ENCODE measurements at places on chromosomes 6 and 20.
A peak's percentile ranks its signal among the peaks of the same experiment; 100 is the strongest.

GRCh38 chr20:31943052-31943471 is 8.8 kb downstream of the PDRG1 start:
- DNase-seq = no peak

DNA sequence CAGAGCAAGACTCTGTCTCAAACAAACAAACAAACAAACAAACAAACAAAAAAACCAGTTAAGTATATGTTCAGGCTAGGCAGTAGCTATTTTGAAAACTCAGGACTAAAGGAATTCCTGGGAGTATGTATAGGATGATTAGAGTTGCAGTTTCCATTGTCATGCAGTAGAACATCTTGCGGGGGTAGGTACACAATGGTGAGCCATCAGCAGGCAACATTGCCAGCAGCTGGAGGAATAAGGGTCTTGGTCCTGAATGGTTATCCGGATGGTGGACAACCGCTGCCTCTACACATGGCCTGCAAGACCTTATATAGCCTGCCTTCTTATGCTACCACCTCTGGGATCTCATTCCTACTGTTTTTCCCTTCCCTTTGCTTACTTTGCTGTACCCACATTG is 297.5 kb downstream of the SOX4 start:
- DNase-seq = no peak

GRCh38 chr6:156912431-156912830 is 135.3 kb downstream of the ARID1B start:
- DNase-seq = no peak

DNA sequence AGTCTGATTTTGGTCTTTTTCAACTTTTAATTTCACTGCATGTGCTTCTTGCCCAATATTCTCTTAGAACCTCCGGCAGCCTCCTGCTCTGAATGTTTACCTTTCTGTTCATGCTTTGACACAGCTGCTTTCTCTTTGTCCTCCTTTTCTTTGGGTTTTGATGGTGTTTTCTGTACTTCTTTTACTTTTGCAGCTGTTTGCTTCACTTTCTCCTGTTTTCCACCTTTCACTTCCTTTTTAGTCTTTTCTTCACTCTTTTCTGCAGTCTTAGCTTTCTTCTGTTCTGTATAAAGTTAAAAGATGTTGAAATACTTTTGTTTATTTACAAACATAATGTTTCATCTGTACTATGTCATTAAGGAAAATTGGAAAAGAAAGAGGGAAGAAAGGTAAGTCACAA is 133.1 kb downstream of the TRDN start:
- DNase-seq = no peak

- DNase-seq = no peak
Observed at GRCh38 chr6:15375638-15376290, 129.9 kb downstream of the JARID2 start.

GRCh38 chr6:115819506-115819905 is 241.2 kb downstream of the FRK start:
- no peak for DNase-seq

- peak; percentile 63 for DNase-seq
Observed at GRCh38 chr6:41424370-41425058, 89.1 kb downstream of the NCR2 start.

DNA sequence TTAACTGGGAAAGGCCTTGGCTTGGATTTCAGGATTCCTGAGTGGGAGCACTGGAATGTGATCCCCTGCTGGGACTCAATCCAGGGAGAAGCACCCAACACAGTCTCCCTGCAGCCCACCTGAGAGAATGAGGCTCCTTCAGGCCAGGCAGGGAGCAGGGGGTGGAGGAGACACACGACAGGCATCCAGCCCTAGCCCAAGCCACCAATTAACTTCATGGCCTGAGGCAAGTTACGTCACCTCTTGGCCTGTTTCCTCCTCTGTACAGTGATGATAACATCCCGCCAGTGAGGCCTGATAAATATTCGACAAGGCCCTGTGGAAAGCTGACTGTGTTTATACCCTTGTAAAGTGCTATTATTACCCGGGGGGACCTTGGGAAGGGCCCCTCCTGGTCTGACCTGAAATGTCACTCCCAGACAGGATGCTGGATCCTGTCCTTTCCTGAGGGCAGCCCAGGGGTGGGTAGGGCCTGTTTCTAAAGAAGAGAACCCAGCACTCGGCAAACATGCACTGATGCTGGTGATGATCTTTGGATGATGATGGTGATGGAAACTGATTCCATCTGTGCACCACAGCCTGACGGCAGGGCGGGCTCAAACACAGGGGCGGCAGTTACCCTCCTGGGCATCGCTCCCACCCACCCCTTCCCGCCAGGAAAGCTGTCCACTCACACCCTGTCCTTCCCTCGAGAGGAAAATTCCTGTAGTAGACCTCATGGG is 12.4 kb downstream of the FRS3 start:
- DNase-seq = no peak

- DNase-seq = no peak
Observed at GRCh38 chr6:44258325-44258863, 1.1 kb upstream of the SLC35B2 start.

- DNase-seq = no peak
Observed at GRCh38 chr6:88072462-88072861, 24.8 kb downstream of the SPACA1 start.

- no peak for DNase-seq
Observed at GRCh38 chr6:71498638-71499037, 210.0 kb downstream of the OGFRL1 start.

- DNase-seq = peak; percentile 74
Observed at GRCh38 chr20:62668441-62669027, 26.2 kb downstream of the SLCO4A1 start.

- peak; percentile 96 for DNase-seq
Observed at GRCh38 chr20:57435498-57436222, 44.5 kb downstream of the RBM38 start.

DNA sequence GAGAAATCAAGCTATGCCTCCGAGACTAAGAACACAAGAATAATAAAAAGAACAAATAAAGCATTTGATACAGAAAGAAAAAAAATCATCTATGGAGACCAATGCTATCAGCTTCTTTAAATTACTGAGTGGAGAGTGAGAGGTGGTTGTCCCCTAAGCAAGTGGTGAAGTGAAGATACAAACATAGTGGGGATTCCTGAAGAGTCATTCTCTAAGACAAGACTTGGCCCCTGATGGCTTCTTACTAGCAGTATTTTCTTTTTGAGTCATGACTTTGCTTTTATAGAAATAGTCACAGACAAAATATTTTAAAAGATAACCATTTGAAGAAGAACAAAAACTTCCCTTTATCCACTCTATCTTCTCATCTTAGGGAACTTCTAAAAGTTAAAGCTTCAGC is 261.4 kb upstream of the PRDM1 start:
- DNase-seq = no peak

- no peak for DNase-seq
Observed at GRCh38 chr6:130326496-130326895, 39.3 kb upstream of the TMEM200A start.

GRCh38 chr6:68313911-68314310 is 321.2 kb upstream of the ADGRB3 start:
- DNase-seq = peak; percentile 5

DNA sequence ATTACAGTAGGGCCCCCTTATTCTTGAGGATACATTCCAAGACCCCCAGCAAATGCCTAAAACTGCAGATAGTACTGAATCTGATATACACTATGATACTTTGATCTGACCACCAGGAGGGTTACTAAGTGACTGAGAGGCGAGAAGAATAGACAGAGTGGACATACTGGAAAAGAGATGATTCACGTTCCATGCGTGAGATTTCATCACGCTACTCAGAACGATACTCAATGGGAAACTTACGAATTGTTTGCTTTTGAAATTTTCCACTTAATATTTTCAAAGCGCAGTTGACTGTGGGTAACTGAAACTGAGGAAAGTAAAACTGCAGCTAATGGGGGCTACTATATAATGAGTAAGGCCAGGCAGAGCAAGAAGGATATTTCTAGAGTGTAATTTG is 60.8 kb downstream of the STX11 start:
- no peak for DNase-seq

DNA sequence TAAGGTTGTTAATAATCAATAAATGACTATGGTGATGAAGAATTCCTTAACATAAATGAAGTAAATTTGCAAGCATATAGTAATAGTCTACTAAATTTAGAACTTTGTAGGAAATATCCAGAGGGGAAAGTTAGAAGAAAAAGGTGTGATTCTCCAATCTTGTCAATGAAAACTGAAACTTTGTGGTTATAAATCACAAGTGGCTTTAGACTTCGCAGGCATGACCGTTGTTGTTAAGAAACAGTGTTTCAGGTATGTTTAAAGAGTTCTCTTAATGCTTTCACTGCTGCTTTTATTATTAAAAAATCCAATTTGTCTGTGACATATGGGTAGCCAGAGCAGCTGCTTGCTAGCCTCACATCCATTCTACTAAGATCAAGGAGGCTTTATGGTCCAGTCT is 475.6 kb upstream of the ADGRB3 start:
- DNase-seq = no peak

DNA sequence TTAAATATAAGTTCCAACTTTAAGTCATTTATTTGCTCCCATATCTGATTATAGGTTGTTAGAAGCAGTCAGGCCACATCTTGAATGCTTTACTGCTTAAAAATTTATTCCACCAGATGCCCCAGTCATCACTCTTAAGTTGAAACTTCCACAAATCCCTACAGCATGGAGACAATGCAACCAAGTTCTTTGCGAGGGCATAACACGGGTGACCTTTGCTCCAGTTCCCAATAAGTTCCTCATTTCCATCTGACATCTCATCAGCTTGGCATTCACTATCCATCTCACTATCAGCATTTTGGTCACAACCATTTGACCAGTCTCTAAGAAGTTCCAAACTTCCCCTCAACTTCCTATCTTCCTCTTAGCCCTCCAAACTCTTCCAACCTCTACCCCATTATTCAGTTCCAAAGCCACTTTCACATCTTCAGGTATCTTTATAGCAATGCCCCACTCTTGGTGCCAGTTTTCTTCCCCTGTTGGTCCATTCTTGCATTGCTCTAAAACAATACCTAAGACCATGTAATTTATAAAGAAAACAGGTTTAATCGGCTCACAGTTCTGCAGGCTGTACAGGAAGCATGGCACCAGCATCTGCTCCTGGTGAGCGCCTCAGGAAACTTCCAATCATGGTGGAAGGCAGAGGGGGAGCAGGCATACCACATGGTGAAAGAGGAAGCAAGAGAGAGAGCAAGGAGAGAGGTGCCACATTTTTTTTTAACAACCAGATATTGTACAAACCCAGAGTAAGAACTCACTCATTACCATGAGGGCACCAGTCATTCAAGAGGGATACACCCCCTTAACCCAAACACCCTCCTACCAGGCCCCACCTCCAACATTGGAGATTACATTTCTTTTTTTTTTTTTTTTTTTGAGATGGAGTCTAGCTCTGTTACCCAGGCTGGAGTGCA is 15.9 kb upstream of the ITPR3 start:
- no peak for DNase-seq

DNA sequence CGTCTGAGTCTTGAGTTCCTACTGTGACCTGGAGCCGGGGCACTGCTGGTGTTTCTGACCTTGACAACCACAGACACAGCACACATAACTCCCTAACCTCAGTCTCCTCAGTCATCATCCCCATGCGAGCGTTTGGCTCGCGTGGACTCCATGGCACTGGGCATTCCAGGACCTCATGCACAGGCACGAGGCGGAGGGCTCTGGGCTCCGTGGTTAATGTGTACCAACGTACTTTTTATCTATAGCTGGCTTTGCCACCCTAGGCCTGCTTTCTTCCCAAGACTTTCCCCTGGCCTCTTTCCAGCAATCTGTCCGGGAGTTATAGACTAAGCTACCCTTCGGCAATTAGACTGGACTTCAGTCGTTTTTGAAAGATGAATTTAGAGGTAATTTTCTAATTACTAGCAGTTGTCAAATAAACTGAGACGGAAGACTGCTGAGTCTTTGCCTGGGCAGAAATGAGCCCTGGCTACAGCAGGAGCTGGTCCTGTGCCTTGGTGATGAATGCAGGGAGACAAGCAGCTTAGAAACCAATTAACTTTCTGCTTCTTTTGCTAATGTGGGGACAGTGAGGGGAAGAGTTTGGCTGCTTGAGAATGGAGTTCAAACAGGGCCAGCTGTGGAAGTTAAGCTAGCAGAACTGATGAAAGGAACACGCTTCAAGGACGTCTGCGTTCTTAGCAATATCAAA is 16.1 kb upstream of the CTCFL start:
- DNase-seq = no peak

DNA sequence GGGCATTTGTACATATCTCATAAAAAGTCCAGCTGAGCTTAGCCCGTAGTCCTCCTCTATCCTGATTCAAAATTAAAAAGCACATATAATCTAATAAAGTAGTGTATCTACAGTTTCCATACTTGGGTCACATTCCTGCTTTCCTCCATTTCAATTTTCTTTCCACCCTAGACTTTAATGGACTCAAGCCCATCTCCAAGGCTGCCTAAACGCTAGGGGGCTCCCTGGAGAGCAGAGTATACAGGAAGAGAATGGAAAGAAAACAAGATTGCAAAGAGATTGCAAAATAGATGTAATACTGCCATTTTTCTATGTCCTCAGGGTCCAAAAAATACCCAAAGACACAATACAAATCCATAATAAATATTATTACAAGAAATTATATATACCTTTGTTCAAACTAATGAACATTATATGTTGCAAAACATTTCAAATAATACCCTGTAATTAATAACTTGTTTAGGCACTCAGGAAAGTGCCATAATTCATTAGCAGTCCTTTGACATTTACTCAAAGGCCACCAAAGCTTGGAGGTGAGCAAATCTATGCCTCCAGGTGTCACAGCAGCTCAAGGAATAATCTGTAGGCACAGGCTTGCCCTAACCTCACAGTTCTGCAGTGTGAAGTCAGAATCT is 2.4 kb upstream of the MCM3 start:
- peak; percentile 60 for DNase-seq

DNA sequence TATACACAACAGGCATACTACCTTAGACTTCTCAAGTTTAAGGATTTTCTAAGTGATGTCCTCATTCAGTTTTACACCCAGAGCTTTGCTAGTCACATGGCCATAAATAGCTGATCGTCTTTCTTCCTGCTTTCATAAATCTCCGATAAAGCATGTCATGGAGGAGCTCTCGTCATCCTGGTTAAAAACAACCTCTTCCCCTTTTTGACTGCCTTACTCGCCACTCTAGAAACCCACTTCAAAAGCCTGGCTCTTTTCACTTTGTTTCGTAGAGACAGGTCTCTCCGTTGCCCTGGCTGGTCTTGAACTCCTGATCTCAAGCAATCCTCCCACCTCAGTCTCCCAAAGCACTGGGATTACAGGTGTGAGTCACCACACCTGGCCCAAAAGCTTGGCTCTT is 67.0 kb upstream of the SMIM29 start:
- DNase-seq = no peak

DNA sequence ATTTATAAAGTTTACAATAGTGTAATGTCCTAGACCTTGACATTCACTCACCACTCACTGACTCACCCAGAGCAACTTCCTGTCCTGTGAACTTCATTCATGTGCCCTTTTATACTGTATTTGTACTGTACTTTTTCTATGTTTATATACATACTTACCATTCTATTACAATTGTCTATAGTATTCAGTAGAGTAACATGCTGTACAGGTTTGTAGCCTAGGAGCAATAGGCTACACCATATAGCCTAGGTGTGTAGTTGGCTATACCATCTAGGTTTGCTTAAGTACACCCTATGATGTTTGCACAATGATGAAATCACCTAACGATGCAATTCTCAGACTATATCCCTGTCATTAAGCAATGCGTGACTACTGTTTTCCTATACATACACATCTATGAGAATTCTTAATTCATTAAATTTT is 17.5 kb downstream of the EDEM2 start:
- DNase-seq = no peak

- no peak for DNase-seq
Observed at GRCh38 chr20:46050885-46051284, 21.9 kb downstream of the SLC12A5 start.

GRCh38 chr6:169046483-169047192 is 207.0 kb downstream of the THBS2 start:
- DNase-seq = no peak

GRCh38 chr20:61340157-61340556 is 88.1 kb downstream of the CDH4 start:
- no peak for DNase-seq

Measured in COR-L47 (cell line).